D341Med (cell line): ENCODE measurements at places on chromosomes 6 and 20.
A peak's percentile ranks its signal among the peaks of the same experiment; 100 is the strongest.

GRCh38 chr6:89938014-89938413 is 43.7 kb downstream of the GJA10 start:
- no peak for DNase-seq

DNA sequence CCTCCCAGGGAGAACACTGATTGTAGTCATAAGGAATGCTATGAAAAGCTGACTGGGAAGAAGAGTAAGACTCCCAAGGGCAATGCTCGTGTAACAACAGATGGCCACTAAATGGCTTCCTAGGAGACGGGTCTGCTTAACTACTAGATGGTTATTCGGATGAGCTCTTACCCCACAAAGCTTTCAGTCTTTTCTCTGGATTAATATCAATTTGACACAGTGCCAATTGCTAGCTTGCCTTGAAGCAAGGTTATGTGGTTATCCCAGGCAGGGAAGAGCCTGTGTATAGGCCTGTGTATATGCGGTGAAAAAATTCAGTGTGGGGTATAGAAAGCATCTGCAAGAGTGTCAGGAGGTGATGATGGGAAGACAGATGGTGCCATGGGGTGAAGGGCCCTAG is 86.4 kb upstream of the NOX3 start:
- DNase-seq: peak; percentile 69

DNA sequence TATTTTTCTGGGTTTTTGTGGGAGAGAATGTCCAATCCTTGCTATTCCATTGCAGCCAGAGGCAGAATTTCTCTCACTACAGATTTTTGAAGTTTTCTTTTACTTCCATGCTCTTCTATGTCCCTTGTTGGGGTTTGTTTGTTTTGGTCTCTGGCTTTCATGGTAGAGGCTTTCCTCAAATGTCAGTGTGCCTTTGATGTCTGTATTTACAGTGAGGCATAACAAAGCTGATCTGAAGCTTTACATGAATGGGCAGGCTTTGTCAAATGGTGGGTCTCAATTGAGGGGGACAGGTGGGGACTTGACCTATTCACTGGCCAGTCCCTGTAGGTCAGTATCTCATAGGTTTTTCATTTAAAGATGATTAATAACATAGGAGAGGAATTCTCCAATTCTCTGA is 8.6 kb upstream of the CARMIL1 start:
- DNase-seq: no peak

GRCh38 chr20:61119273-61119672 is 132.8 kb upstream of the CDH4 start:
- no peak for DNase-seq

GRCh38 chr20:57126481-57127092 is 139.9 kb downstream of the BMP7 start:
- DNase-seq: no peak

GRCh38 chr6:135833771-135834170 is 17.7 kb upstream of the PDE7B start:
- no peak for DNase-seq

DNA sequence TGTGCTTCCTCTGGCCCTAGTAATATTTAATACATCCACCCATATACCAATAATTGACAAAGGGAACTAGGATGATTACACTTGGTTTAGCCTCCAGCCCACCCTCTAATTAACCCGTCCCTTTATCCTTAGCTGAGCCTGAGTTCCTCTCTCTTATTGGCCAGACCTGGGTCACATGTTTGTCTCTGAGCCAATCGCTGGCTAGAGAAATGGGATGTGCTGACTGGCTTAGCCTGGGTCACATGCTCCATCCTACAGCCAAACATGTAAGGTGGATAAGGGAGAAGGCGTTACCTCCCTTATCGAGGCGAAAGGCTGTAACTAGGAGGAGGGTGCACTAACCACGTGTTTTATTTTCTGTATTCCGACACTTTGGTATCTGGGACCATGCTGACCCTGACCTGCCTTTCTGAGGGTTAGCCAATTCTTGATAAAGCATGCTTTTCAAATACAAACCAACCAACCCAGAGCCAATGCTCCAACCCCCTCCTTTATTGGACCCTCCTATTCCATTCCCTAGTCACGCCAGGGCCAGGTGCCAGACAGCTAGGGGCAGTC is 262.7 kb downstream of the PREX1 start:
- no peak for DNase-seq

GRCh38 chr20:59999502-59999901 is 41.3 kb downstream of the CDH26 start:
- DNase-seq: no peak

DNA sequence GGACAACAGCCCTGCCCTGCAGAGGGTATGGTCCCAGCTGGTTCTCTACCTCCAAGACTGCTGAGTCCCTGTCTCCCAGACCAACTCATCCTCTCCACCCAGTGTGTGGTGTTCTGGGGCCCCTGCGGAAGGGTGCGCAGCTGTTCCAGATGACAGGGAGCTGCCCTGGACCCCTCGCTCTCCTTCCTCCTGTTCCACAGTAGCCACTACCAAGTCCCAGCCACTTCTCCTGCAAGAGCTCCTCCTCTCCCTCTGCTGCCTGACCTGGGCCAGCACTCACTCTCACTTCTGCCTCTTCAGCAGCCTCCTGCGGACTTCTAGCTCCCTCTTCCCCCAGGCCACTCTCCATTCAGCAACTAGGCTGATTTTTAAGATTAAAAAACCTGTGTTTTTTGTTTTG is 40.1 kb upstream of the TMEM181 start:
- DNase-seq: peak; percentile 9

DNA sequence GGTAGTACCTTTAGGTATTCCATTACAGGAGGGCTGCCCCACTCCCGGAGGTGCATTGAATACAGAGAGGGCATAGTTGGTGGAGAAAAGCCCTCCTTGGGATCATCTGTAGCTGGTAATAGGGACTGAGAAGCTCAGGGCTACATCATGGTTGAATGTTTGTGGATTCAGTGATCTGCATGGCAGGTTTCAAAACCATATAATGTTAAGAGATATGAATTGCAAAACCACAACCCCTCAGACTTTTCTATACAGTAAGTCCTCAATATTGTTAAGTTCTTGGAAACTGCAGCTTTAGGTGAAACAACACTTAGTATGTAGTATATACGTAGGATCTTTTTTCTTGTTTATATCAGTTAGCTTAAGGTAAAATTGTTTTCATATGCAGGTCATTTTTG is 11.3 kb downstream of the TULP4 start:
- DNase-seq: no peak

- DNase-seq: peak; percentile 60
Observed at GRCh38 chr6:156778454-156779205, 1.5 kb downstream of the ARID1B start.

- DNase-seq: peak; percentile 24
Observed at GRCh38 chr20:25328954-25329498, 61.6 kb downstream of the ABHD12 start.

- no peak for DNase-seq
Observed at GRCh38 chr6:166488076-166488685, 98.3 kb downstream of the RAMACL start.

- DNase-seq: no peak
Observed at GRCh38 chr20:62304331-62305148, 1.7 kb downstream of the ADRM1 start.

DNA sequence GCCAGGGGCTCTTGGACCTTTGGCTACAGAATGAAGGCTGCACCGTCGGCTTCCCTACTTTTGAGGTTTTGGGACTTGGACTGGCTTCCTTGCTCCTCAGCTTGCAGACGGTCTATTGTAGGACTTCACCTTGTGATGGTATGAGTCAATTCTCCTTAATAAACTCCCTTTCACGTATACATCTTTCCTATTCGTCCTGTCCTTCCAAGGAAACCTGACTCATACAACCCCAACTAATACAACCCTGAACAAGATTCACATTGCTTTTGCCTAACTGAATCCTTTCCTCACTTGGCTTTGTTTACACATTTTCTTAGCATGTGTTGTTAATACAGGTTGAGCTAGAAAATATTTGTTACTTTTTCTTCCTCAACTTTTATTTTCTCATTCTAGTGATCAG is 21.9 kb downstream of the TBXT start:
- DNase-seq: no peak

DNA sequence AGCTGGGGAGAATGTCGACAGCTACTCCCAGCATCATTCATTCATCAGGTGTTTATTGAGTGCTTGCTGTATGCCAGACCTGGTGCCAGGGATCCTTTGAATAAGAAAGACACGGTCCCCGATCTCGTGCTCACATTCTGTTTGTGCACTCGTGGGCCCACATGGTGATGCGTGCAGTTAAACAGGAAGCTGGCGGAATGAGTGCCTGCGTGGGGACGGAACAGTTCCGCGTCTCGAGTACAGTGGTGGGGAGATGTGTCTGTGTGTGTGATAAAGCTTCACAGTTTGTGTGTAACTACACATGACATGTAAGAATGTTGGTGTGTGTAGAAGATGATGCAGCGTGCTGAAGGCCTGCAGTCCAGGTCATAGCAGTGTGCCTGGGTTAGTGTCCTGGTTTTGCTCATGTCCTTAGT is 6.5 kb downstream of the RBM38 start:
- DNase-seq: no peak

DNA sequence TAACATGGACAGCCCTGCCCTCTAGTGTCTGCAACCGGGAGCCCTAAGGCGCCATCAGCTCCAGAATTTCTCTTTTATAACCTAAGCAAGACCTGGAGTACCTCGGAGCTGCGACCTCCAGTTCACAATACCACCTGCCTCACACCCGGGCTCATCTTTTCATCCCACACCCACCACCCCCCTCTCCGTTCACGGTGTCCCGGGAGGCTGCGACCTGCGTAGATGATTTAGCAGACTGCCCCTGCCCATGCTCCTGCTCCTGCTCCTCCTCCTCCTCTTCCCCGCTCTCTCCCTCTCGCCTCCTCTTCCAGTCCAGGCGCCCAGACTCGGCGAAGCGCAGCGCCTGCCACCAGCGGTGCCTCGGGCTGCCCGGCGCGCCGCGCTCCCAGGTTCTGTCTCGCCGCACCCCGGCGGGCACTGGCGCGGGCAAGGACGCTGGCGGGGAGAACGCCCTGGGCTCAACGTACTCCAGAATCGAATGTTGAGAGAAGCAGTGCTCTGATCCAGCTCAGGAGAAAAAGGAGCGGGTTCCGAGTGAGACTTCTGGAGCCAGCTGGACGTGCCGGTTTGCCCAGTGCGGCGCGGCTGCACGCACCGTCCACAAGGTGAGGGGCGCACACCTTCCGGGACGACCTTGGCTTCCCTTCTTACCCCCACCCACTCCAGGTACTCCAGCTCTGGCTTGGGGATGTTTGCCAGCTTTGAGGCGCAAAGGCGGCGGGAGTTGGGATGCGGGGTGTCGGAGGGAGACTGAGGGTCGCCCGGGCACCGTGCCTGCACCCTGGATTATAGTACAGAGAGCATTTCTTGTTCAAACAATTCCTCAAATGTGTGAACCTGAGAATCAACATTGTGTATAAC is at the start of gene HTR1E:
Gene HTR1E (plus strand): TSS at position 310 of the 861 bp plus-strand sequence. CDS start 77,807 bp downstream, outside the sequence.
- peak; percentile 81 for DNase-seq

- DNase-seq: no peak
Observed at GRCh38 chr6:157953580-157954091, 28.0 kb upstream of the SYNJ2 start.

DNA sequence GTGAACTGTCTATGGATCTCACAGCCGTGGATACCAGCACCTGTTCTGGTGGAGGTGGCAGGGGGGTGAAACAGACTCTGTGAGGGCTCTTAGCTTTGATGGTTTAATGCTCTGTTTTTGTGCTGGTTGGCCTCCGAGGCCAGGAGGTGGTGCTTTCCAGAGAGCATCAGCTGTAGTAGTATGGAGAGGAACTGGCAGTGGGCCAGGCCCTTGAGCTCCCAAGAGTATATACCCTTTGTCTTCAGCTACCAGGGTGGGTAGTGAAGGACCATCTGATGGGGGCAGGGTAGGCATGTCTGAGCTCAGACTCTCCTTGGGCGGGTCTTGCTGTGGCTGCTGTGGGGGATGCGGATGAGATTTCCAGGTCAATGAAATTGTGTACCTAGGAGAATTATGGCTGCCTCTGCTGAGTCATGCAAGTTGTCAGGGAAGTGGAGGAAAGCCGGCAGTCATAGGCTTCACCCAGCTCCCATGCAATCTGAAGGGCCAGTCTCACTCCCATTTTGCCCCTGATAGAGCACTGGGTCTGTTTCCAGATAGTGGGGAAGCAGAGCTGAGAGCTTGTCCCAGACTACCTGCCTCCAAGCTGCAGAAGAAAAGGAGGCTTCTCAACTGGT is 102.7 kb upstream of the AHI1 start:
- DNase-seq: no peak

- DNase-seq: no peak
Observed at GRCh38 chr20:44594730-44595129, 12.4 kb downstream of the PKIG start.

DNA sequence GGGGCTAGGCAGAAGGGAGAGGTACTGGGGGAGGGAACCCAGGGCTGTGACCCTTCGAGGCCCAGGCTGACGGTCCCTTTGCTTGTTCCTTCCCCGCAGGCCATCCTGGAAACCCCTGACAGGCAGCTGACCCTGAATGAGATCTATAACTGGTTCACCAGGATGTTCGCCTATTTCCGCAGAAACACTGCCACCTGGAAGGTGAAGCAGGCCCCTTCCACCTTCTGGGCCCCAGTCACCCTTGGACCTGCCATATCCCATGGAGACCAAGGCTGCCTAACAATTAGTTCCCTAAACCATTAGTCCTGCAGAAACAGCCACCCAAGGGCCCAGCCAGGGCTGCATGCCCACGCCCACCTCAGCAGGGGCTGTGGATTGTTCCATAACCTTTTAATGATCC is 44.9 kb downstream of the FOXP4 start:
- DNase-seq: no peak

GRCh38 chr20:51802170-51802751 is at the start of gene SALL4:
Gene SALL4 (minus strand): TSS chr20:51802521. CDS start chr20:51802408, 113 bp downstream.
- peak; percentile 42 for DNase-seq

DNA sequence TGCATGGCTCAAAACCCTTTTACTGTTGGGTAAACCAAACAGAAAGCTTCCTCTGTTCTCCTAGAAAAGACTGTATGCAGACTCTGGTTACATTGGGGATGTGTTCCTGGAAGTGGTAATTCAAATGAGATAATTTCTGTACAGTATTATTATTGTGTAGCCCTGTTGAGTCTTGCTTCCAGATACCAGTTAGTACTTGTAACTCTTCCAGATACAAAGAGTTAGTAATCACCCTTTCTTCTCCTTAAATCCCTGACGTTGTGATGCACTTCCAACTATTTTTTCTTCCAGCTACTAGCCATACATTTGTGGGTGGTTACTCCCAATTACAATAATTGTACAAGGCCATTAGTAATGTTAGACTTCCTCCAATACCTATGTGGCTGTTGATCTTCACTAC is 42.3 kb upstream of the GRIK2 start:
- DNase-seq: no peak

DNA sequence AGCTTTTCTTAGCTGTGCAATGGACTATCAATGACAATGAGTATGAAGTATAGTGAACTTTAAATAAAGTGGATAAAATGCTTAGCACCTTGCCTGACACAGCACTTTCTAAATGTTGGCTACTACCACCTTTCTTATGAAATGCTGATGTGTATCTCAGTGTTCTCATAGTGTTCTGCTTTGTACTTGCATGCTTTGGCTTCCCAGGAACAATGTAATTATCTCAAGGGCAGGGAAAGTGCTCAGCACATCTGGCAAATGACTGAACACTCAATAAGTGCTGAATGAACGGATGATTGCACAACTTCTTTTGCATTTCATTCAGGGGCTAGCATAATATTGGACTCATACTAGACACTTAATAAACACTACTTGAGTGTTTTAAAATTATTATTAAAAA is 28.2 kb upstream of the NOX3 start:
- DNase-seq: no peak
